ENCODE measurements at places on chromosomes 3 and 15. TPM values are rescaled to one million over a fixed set of nuclear protein-coding genes. Genes with fewer than 3 reads are reported as not detected.

- H3K27me3 ChIP-seq: no peaks in the 10 kb centered on the region
- H3K4me3 ChIP-seq: no peak overlapping the region
- DNase-seq: no peak
- no peaks in the 10 kb centered on the region for H3K36me3 ChIP-seq
- no peak overlapping the region for H3K27ac ChIP-seq
Measured at GRCh38 chr15:95105229-95105628, 873.9 kb downstream of the MCTP2 start.

- no peak overlapping the region for H3K27ac ChIP-seq
- H3K36me3 ChIP-seq: no peaks in the 10 kb centered on the region
- H3K4me3 ChIP-seq: no peak overlapping the region
- H3K4me1 ChIP-seq: no peaks in the 10 kb centered on the region
Measured at GRCh38 chr3:32937331-32937730, 14.1 kb upstream of the CCR4 start.

Gene MB21D2
- 21.0 TPM for total RNA-seq

GRCh38 chr15:27339138-27339537, 368.2 kb downstream of the GABRG3 start:
- H3K4me1 ChIP-seq: peaks cover 9% of the 10 kb centered on the region
- no peak for DNase-seq
- no peak overlapping the region for H3K27ac ChIP-seq
- H3K27me3 ChIP-seq: no peaks in the 10 kb centered on the region

All from H1 (cell line).